ENCODE measurements at places on chromosomes 2 and 18.

DNA sequence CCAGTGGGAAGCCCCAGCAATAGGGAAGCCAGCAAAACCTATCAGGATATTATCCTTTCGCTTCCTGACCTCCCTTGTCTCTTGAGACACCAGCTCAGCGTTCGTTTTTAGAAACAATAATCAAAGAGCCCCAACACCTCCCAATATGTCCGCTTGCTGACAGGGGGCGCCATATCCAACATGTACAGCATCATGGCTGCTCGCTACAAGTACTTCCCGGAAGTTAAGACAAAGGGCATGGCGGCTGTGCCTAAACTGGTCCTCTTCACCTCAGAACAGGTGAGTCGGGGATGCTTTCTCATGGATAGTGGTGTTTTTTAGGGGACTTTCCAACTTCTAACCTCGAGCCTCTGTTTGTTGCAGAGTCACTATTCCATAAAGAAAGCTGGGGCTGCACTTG, 28.7 kb downstream of the GAD1 start:
- DNase-seq, result no peak

- no peak for DNase-seq
Measured at GRCh38 chr2:216425008-216425787, 12.9 kb downstream of the SMARCAL1 start.

GRCh38 chr18:7616661-7617060, 49.5 kb downstream of the PTPRM start:
- no peak for DNase-seq

GRCh38 chr2:98507891-98508708, 63.4 kb downstream of the INPP4A start:
- DNase-seq, result peak; percentile 33

DNA sequence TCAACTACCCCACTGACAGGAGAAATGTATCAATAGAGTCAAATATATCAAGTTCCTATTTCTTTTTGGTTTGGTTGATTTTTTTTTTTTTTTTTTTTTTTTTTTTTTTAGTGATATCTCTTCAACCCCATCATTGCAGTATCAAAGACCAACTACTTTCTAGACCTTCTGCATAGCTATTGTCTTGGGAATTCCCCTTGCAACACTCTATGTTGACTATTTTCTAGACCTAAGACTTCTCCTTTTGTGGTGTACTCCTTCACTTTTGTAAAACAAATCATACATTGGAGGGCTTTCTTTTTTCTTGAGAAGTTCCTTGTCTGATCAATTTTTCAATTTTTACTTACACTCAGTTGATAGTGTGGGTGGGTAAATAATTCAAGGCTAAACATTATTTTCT, 46.5 kb upstream of the NR4A2 start:
- no peak for DNase-seq

- DNase-seq, result no peak
Measured at GRCh38 chr2:26584656-26585055, 56.5 kb downstream of the CIB4 start.

GRCh38 chr2:233912691-233913423, 4.3 kb upstream of the TRPM8 start:
- DNase-seq, result no peak

DNA sequence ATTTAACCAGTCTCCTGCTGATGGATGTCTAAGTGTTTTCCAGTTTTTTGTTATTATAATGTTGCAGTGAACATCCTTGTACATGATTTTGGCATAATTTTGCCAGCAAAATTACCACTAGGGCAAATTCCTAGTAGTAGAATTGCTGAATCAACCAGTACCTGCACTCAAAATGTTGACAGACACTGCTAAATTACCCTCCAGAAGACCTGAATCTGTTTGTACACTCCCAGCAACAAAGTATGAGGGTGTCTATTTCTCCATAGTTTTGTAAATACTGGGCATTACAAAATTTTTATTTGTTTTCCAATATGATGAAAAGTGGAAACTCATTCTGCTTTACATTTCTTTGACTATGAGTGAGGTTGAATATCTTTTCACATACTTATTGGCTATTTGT, 11.2 kb upstream of the MAT2A start:
- no peak for DNase-seq

- no peak for DNase-seq
Measured at GRCh38 chr2:21822505-21822904, 698.7 kb downstream of the TDRD15 start.

GRCh38 chr2:48607307-48608014, 10.2 kb upstream of the GTF2A1L start:
- DNase-seq, result peak; percentile 20

DNA sequence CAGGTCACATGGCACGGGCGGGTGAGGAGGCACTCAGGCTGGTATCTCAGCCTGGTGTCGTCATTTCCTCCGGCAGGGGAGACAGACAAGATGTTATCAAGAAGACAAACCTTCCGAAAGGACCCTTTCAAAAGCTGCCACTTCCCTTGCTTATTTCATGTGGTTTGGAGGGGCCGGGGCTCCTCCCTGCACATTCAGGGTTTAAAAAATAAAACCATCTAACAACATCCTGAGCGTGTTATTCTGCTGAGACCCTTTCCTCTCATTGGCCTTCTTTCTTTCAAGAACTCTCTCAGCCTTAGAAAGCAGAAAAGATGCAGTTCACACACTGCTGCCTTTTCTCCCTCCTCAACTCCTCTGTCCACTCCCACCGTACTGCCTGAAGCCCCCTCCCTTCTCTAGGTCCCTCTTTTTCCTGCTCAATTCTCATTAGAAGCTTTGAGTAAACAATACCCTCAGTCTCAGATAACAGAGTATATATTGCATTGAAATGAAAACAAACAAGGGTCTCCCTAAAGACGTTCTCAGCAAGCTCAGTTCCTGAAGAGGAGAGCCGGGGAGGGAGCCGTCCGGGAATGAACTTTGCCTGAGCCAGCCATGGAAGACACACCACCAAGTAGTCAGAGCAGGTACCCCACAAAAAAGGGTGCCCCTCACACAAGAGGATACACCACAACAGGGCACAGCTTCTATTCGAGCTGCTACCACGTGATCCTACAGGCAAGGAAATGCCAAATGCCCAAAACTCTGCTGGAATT, 9.7 kb downstream of the SMAD7 start:
- DNase-seq, result no peak

DNA sequence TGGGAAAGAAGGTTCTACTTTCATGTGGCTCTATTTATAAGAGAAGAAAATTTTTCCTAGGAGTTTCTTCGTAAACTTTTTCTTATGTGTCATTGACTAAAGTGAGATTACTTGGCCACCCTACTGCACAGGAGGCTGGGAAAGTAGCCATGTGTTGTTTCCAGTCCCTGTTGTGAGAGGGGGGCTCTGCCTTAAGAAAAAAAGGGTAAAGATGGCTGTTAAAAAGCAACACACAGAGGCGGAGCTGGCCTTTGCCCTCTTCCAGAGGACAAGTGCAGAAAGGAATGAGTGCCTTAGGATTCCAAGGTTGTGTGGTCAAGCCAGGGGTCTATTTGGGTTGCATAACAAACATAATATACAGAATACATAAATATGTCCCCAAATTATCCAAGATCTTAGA, 230.0 kb upstream of the CXCR4 start:
- DNase-seq, result no peak

GRCh38 chr2:160918906-160919503, 241.2 kb upstream of the TANK start:
- no peak for DNase-seq

- DNase-seq, result no peak
Measured at GRCh38 chr18:36821681-36822080, 7.1 kb downstream of the TPGS2 start.

DNA sequence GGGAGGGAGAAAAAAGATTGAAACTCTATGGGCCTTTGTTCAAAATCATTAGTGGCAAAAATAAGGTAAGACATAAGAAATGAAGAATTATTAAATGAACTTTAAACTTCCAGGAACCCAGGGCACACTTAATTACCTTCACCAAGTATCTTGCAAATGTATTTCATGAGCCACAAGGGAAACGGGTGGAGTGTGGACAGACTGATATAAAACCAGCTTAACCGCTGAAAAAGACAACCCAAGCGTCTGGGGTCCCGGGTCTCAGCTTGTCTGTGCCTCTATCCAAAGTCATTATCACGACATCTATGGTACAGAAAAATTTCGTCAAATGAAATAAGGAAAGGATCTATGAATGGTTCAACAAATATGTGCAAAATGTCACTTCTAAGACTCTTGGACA, 13.9 kb upstream of the MBOAT2 start:
- DNase-seq, result no peak

DNA sequence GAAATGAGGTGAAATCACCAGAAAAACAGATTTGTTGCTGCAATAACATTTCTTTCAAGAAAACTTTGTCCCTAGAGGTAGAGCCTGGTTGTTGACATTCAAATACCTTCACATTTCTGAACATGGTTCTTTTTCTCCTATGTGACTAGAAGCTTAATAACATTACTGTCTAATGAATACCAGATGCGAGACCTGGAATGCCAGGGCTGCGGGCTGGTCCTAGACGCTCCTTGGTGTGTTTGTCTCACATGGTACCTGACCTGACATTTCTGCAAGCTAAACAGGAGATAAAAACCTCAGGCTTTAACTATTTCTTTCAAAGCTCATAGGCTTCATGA, 38.5 kb downstream of the ACKR3 start:
- no peak for DNase-seq

GRCh38 chr2:190119257-190119656, 56.7 kb upstream of the MSTN start:
- no peak for DNase-seq
